ENCODE measurements at places on chromosomes 4 and X.

- no peak for DNase-seq
Observed at GRCh38 chrX:79140731-79141130, 3.8 kb upstream of the GPR174 start.

DNA sequence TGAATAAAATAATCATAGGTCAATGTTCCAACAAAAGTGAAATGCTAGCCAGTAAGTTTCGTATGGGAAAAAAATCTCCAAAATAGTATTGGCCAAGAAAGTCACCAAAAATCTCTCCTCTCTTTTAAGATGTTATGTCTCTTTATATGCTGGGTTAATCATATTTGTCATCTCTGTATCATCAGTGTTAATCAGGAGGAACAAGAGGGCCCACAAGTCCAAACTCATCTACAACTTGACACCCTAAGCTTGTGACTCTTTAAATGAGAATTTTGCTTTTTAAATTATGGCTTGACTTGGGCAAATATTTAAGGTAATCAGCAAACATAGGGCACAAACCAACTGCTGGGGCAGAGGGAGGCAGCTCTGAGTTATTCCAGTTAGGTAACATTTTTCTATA is 75.5 kb downstream of the AMMECR1 start:
- DNase-seq: no peak

- no peak for DNase-seq
Observed at GRCh38 chrX:155071694-155072280, 479 bp downstream of the BRCC3 start.

DNA sequence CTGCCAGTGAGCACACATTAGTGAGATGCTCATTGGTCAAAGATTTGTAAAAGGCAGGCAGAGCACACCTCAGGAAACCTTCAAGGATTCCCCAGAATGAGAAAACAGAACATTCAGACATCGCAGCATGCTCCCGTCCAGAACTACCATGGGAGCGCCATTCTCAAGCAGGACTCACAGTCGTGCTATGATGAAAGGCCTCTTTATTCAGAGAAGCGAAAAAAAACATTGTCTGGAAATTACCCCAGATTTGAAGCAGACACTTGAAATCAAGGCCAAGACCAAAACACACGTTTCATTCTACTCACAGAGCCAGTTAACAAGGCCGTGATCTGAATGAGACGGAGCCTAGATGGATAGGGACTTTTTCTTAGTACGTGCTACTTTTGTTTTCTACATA is 961.8 kb upstream of the TENM3 start:
- no peak for DNase-seq

DNA sequence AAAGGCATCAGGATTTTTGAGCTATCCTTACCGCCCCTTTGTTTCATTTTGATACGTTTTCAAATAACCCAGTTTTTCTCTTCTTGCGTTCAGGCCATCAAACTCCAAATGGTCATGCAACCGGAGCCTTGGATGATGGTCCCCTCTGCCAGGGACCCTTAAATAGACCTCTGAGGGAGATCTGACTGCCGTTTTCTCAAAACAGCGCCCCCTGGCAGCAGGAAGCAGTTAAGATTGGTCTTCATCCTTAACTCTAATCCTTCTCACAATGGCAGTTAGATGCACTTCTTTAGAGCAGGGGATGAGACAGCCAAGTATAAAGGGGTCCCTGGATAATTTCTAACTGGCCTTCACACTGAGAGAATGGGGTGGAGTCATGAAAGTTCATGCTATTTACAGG is 525.0 kb upstream of the SPANXN1 start:
- no peak for DNase-seq

Data from aorta (tissue), 5 donors.